ENCODE measurements at places on chromosomes 4 and X.

GRCh38 chrX:39301036-39301435 is 499.8 kb downstream of the MID1IP1 start:
- DNase-seq, result no peak

GRCh38 chr4:65624651-65625050 is 45.6 kb downstream of the EPHA5 start:
- no peak for DNase-seq

DNA sequence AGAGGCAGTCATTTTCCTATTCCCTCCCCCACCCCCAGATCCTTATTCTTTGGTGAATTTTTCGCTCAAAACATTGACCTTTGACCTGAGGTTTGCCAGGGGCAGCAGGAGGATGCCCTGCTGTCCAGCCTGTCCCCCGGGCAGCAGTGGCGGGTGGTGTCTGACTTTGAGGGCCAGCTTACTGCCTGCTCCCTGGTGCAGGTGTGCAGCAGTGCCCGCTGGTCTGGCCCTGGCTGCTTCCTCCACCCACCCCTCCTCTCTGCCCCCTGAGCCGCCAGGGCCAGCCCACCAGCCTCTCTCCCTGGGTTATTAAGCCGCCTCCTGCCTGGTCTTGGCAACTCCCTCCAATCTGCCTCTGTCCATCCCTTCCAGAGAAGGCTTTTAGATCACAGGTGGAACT is 40.8 kb upstream of the GRPEL1 start:
- no peak for DNase-seq

- no peak for DNase-seq
Observed at GRCh38 chr4:5956285-5957021, 61.8 kb downstream of the C4orf50 start.

GRCh38 chr4:153211986-153212728 is 7.9 kb downstream of the TRIM2 start:
- DNase-seq, result no peak

GRCh38 chrX:129626026-129626425 is 28.7 kb downstream of the APLN start:
- DNase-seq, result no peak

DNA sequence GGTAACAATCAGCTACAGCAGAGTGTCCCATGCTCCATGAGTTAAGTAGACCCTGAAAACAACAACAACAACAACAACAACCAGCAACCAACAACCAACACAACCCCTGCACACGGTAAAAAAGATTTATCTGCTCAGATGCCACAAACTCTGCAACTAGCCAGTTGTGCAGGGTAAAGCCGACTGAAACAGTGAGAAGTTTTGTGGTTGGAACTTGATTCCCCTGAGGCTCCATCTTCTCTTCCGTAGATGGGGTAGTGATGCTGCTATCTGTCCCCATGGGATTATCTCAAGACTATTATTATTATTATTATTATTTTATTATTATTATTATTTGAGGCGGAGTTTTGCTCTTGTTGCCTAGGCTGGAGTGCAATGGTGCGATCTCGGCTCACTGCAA is 50.6 kb upstream of the RAPGEF2 start:
- DNase-seq, result no peak

DNA sequence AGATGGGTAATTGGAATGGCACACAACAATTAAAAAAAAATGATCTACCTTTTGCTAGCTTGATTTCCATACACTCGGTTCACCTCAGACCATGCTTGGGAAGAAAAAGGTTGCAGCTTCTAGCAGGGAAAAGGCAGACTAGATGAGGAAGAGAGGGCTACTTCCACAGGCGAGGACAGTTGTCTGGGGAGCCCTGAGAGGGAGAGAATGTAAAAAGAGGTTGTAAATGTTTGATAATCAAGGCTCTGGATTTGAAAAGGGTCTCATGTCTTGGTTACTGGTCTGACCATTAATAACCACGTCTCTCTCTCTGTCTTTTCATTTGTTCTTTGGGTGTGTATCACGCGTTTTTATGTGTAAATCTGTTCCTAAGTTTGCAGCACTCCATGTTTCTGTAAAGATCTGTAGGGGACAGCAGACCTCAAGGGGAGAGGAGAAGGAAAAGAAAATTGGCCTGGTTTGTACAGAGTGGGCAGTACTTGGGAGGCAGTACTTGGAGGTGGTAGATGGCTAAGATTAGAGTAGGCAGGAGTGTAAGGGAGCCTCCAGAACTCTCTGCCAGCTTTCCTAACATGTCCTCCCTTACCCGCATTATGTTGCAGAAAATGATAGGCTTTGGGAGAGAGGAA is 750 bp downstream of the ARMCX5 start:
- no peak for DNase-seq

GRCh38 chr4:188282471-188283232 is 143.4 kb downstream of the TRIML1 start:
- DNase-seq, result no peak

DNA sequence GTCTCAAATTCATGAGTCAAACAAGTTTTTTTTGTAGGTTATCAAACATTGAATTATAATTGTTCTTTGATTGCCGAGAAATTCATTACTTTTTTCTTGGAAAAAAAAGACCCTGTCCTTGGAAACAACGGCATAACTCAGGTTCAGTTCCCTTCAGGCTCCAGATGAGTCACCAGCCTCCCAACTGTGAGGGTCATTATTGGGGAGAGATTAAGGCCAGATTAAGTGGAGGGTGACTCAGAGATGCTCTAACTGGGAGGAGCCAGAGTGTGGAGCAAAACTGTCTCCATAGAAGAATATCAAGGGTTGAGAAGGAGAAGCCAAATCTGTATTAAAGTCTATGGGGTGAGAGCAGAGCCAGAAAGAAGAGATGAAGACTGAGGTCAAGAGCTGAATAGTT is 9.6 kb downstream of the ADGRG4 start:
- DNase-seq, result no peak

- peak; percentile 41 for DNase-seq
Observed at GRCh38 chr4:133320576-133321170, 171.6 kb downstream of the PCDH10 start.

GRCh38 chr4:180169394-180169793 is 2073.8 kb upstream of the TENM3 start:
- DNase-seq, result no peak

DNA sequence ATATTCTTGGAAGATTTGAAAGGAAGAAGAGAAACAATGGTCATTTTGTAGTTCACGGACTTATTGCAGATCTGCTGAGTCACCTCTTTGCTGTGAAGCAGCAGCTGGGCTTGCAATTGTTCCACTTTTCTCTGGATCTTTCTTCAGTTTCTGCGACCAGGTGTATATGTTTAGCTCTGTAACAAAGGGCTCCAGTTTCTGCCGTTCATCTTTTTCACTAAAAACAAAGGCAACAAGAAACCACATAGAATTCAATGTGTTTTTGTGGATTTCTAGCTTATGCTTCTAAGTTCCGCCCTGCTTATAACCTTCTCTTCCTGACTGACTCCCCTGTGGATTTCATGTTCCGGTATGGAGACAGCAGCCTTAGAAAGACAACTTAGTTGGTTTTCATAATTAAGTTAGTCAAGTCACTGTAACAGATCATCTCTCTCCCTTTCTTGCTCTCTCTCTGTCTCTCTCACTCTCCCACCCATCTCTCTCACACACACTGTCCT is 121.6 kb upstream of the EPHA5 start:
- no peak for DNase-seq

DNA sequence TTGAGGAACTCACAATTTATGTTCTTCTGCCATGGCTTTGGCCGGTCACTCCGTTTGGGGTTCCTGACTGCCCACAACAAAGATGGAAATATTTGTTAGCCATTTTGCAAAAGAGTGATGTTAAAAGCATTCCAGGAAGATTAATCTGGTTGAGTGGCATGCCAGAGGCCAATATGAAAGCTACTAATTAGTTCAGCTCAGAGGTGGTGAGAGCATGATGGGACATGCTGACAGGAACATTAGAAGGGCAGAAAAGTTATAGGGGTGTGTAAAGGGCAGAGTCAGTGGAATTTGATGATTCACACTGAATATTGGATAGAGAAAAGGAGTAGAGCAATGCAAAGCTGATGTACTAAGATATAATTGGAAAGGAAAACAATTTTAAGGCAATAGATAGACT is 94.4 kb downstream of the TLL1 start:
- no peak for DNase-seq

DNA sequence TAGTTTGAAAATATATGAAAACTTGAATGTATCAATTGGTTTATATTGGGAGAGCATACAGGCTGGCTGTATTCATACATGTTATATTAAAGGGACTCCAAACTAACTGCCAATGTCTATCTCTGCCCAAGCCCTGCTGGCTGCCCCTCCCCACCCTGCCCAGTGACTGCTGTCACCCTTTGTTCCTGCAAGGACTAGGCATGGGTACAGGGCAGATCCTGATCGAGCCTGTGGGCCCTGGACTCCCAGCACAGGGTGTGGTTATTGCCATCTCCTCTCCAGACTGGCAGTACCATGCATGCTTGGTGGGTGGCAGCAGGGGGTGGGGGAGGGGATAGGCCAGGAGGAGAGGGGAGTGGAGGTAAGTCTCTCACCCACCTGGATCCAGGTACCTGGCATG is 167.5 kb upstream of the RASGEF1B start:
- no peak for DNase-seq

DNA sequence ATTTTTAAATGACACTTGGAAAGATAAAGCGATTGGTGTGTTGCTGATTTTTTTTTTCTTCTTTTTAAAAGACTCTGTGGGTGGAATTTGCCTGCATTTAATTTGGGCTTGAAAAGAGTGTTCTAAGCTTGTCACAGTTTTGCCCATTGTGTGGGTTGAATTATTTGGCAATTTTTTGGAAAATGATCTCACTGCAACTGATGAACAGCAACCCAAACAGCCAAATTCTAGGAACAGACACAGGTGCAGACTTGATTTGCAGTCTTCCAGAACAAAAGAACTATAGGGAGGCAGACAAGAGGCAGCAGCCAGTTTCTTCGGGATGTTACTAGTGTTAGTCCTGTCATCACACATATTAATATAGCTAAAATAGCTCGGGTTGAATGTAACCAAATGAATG is 40.5 kb downstream of the CASP6 start:
- no peak for DNase-seq

DNA sequence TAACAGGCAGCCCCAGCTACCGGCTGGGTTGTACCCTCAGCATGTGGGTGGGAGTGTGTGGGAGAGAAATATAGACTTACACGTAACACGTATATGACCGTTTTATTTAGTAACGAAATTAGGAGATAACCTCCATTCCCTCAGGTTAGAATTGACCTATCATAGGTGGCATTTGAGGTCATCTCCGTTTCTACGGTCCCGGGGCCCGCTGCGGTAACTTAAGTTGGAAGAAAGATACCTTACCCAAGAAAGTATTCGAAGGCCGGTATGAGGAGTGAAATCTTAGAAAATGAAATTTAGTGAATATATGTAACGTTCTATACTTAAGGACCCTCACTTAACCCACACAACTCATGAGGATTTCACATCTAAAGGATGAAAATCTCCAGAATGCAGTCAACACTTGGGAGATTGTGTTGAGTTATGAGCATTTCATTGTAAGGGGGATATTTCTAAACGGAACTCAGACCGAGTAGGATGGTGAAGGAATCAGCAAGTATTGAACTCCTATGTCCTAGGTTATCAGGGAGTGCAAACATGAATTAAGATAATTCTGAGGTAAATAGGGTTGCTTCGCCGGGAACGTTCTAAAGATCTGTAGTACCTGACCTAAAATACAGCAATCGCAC is 891 bp downstream of the CISD2 start:
- no peak for DNase-seq

DNA sequence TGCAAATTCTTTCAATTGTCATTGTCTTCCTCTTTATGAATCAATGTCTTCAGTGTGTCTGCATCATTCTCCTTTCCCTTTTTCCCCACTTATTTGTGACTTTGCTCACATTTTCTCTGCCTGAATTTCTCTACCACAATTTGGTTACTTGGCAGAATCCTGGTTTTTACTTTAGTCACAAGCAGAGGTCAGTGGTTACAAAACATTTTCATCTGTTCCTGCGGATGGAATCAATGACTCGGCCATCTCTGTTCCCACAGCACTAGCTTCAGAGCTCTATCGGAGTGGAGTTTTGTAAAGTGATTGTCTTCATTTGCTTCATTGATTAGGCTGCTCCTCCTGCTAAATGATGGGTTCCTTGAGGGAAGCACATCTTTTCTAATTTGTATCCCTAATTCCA is 501.3 kb upstream of the AADAT start:
- DNase-seq, result no peak

DNA sequence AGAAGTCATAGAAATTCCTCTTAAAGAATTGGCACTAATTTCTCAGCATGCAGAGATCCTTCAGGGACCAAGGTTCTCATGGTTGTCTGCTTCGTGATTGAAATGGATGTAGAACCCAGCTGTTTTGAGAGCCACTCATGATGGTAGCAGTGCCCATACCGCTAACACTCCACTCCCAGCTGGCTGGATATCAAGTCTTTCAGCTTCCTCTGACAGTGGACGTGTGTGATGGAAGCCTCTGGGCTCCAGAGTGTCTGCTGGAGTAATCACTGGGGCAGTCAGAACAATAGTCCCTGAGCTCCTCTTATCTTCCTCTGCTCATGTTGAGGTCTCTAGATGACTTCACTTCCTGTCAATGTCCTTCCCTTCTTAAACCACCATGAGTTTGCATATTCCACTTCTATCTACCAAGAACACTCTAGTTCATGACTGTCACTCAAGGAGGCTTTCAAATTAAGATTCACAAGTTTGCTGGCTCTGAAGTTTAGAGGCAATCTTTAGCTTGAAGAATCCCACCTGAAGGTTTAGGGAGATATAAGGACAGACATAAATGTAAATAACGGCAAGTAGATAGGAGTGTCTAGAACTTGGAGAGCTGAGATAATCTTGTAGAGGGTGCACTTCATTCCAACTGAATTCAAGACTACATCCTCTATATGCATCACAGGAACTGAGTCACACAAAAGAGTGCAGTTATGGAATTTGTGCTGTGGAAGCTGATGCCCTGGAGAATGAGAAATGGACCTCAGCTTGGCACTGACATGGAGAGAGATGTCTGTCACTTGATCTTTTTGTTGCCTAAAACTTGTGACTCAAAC is 64.5 kb upstream of the WDR1 start:
- DNase-seq, result no peak

GRCh38 chrX:8304668-8305067 is 133.6 kb upstream of the VCX2 start:
- DNase-seq, result no peak

GRCh38 chr4:109701566-109702410 is 1.5 kb downstream of the CASP6 start:
- no peak for DNase-seq

- no peak for DNase-seq
Observed at GRCh38 chr4:31065086-31065485, 344.9 kb downstream of the PCDH7 start.

GRCh38 chr4:117700111-117700892 is 334.0 kb upstream of the NDST3 start:
- no peak for DNase-seq

GRCh38 chr4:25949173-25949748 is 35.2 kb downstream of the SMIM20 start:
- DNase-seq, result no peak

DNA sequence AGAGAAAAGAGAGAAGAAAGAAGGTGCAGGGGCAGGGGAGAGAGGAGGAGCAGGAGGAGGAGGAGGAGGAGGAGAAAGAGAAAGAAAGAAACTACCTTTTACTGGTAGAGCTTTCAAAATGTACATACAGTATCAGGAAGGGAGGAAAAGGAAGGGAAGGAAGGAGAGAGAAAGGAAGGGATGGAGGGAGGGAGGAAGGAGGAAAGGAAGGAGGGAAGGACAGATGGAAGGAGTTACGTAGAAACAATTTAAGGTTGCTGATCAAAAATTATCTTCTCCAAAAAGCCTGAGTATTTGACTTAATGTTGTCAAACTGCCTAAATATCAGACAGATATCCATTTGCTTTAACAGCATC is 13.4 kb downstream of the TBC1D9 start:
- DNase-seq, result no peak

All from kidney glomerular epithelial cell (primary cell).